ENCODE measurements at places on chromosomes 11 and 22. TPM values are rescaled to one million over a fixed set of nuclear protein-coding genes. Genes with fewer than 3 reads are reported as not detected.

DNA sequence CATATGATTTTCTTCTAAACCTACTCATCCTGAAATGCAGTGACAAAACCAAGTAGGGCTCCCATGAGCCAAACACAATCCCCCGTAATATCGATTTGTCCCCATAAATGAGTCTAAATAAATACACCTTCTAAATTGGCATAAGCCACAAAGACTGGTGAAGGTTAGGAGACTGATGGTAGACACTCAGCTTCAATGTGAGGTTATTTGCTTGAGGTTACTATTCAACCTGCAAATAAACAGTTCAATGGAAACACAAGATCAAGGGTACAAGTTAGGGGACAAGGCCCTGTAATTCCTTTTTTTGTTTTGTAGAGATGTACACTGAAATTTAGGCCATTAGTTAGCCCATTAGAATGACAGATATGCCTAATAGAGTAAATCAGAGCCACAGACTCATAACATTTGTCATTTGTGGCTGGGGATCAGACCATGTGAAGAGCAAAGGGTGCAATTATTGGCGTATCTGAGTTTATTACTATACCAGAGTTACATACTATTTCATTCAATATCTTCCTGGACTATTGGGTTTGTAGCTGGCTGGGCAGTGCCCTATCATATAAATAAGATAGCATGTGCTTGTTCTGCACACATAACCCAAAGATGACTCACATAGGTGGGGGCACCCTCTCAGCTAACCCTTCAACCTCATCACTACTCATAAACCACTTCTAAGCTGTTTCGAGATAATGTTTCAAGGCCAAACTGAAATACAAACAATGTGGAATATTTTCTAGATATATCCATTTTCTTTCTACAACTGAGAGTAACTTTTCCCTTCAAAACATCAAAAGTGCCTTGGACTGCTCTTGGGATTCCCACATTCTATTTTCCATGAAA, 695.3 kb downstream of the KCNA4 start:
- no peak overlapping the region for H3K27ac ChIP-seq
- no peak overlapping the region for H3K4me3 ChIP-seq
- H3K4me1 ChIP-seq: no peaks in the 10 kb centered on the region
- DNase-seq: no peak
- no peaks in the 10 kb centered on the region for H3K36me3 ChIP-seq

GRCh38 chr11:20668844-20669819, at the start of gene NELL1:
Gene NELL1 (plus strand): TSS chr11:20669586.
- no peak within 1 kb of the TSS for H3K27ac ChIP-seq
- peak within 1 kb of the TSS; percentile 77 for H3K4me3 ChIP-seq
- peak; percentile 68 for DNase-seq
- H3K4me1 ChIP-seq: peaks cover 32% of the 10 kb centered on the region
- H3K36me3 ChIP-seq: no peaks in the 10 kb centered on the region

Gene HSCB
- 17.7 TPM for total RNA-seq

DNA sequence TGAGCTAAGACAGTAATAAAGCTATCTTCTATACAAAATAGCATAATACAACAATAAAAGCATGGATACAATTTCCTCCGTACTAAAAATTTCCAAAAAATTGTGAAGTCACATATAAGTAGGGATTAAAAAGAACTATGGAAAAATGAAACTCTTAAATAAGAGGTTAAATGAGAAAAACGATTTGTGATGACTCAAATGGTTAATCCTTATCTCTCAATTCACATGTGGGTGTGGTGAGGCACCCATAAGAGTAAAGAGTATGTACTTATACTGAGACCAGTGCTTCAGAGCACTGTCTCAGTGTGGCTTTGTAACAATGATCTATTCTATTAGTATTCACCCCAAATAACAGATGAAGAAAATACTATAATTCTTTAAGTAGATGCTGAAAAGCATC, 25.0 kb upstream of the CCDC34 start:
- no peaks in the 10 kb centered on the region for H3K27me3 ChIP-seq
- peaks cover 65% of the 10 kb centered on the region for H3K4me1 ChIP-seq
- H3K36me3 ChIP-seq: peaks cover 10% of the 10 kb centered on the region
- H3K4me3 ChIP-seq: 0 out of 2 replicates have a peak overlapping the region, but pooled peaks have one; percentile 15
- H3K27ac ChIP-seq: peak overlapping the region; percentile 40

- no peak overlapping the region for H3K4me3 ChIP-seq
- no peaks in the 10 kb centered on the region for H3K27me3 ChIP-seq
- H3K36me3 ChIP-seq: no peaks in the 10 kb centered on the region
- no peak overlapping the region for H3K27ac ChIP-seq
Observed at GRCh38 chr11:120545813-120546212, 34.3 kb downstream of the GRIK4 start.

DNA sequence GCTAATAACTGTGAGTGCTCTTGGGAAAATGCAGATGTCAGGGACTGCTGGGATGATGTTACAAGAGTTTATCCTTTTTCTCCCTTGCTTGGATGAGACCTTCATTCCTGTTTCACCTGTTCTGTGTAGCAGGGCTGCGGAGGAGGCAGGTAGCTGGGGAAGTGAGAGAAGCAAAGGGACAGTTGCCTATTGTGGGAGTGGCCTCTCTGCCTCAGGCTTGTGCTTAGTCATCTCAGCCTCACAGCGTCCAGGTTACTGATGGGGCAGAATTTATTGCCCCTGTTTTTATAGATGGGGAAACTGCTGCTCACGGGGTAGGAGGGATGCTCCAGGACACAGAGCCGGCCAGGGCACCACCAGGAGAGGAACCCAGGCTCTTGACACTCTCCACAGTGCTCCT, 1.7 kb downstream of the STX3 start:
- peaks cover 16% of the 10 kb centered on the region for H3K4me1 ChIP-seq
- no peaks in the 10 kb centered on the region for H3K36me3 ChIP-seq
- peak; percentile 16 for DNase-seq

- no peaks in the 10 kb centered on the region for H3K4me1 ChIP-seq
- H3K27me3 ChIP-seq: no peaks in the 10 kb centered on the region
- DNase-seq: no peak
Observed at GRCh38 chr11:113521737-113522517, 46.7 kb upstream of the DRD2 start.

- H3K36me3 ChIP-seq: no peaks in the 10 kb centered on the region
- no peak overlapping the region for H3K27ac ChIP-seq
- H3K4me3 ChIP-seq: no peak overlapping the region
- peaks cover 3% of the 10 kb centered on the region for H3K4me1 ChIP-seq
Observed at GRCh38 chr11:78040691-78041379, 17.8 kb upstream of the KCTD14 start.

DNA sequence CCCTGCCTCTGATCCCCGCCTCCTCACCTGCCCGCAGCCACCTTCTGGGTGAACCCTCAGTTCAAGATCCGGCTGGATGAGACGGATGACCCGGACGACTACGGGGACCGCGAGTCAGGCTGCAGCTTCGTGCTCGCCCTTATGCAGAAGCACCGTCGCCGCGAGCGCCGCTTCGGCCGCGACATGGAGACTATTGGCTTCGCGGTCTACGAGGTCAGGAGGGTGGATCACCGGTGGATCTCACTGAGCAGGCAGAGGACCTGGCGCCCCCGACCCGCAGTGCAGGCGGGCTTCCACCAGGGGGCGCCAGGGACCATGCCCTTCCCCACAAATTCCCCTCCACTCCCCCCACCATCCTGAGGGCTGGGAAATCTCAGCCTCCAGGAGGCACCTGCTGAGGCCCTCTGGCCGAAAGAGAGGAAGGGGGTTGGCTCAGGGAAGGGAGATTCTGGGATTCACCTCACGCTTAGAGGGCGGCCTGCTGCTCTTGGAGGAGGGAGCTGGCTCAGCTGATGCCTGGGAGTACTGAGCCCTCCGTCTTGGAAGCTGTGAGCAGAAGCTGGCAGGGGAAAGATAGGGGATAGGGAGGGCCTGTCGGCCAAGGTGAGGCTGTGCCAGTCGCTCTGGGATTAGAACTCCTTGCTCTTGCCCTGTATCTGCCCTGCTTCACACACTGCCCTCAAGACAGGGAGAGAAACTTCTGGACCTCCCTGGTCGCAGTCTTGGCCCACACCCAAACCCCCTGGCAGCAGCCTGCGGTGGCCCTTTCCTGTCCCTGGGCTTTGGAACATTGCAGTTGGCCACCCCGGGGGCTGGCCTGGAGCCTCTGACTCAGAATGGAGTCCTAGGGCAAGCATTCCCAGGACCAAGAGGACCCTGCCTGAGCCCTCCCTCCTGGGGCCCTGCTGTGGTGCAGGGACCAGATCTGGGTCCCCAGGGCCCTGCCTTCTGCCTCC, 23.2 kb downstream of the CAPN1 start:
- peak overlapping the region; percentile 44 for H3K4me3 ChIP-seq
- peaks cover 17% of the 10 kb centered on the region for H3K36me3 ChIP-seq
- H3K27me3 ChIP-seq: no peaks in the 10 kb centered on the region

DNA sequence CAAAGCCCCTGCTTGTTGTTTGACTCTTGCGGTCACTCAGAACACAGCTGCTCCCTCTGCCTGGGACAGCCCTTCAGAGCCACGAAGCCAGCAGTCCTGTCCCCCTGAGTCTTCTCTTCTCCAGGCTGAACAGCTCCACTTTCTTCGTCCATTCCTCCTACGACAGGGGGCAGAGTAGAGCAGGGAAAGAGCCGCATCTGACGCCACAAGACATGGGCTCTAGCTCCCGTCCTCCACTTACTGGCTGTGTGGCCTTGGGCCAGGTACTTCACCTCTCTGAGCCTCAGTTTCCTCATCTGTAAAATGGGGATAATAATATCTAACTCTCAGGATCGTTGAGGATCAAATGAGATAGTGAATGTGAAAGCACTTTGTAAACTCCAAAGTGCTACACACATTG, 29.9 kb downstream of the CHRDL2 start:
- no peaks in the 10 kb centered on the region for H3K27me3 ChIP-seq
- no peak overlapping the region for H3K4me3 ChIP-seq
- DNase-seq: peak; percentile 77
- no peaks in the 10 kb centered on the region for H3K36me3 ChIP-seq

Gene RANGAP1
- 133 TPM for total RNA-seq

DNA sequence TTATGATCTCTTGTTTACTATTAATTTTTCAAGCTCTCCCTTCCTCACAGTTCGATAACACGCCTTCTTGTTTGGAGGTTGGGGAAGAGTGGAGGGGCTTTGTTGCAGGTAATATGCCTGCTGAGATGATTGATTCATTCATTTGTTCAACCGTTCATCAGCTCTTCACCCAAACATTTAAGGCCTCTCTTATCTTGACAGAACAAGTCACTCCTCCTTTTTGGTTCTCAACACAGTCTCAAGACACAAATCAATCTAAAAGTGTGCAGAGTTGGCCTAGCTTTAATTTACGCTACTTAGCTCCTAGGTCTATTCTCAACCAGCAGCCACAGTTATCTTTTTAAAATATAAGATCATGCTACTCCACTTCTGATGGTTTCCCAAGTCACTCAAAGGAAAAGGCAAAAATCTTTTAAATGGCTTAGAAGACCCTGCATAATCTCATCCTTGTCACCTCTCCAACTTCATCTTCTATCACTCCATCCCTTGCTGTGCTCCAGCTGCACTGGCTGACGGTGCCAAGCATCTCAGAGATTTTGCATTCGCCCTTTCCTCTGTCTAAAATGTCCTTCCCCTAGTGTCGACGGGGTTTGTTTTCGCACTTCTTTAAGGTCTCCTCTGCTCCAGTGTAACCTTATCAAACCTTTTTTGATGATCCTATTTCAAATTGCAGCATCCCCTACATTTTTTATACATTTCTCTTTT, 60.3 kb downstream of the AMBRA1 start:
- no peak for DNase-seq
- no peaks in the 10 kb centered on the region for H3K36me3 ChIP-seq
- H3K4me1 ChIP-seq: peaks cover 18% of the 10 kb centered on the region
- no peak overlapping the region for H3K27ac ChIP-seq

GRCh38 chr22:22061085-22062077, 78.8 kb upstream of the TOP3B start:
- H3K27ac ChIP-seq: no peak overlapping the region
- H3K36me3 ChIP-seq: no peaks in the 10 kb centered on the region
- H3K4me3 ChIP-seq: no peak overlapping the region
- DNase-seq: no peak

- H3K27me3 ChIP-seq: no peaks in the 10 kb centered on the region
- no peak overlapping the region for H3K4me3 ChIP-seq
- H3K4me1 ChIP-seq: no peaks in the 10 kb centered on the region
- H3K36me3 ChIP-seq: no peaks in the 10 kb centered on the region
Observed at GRCh38 chr11:44651535-44652155, 75.1 kb upstream of the TSPAN18 start.

Gene VWA5A
- 15.2 TPM for total RNA-seq

Gene PATE2
- total RNA-seq: not detected
